Stimulated activated CD8-positive, alpha-beta memory T cell treated with anti-CD3 and anti-CD28 coated beads, Interleukin-12 subunit alpha, Interleukin-12 subunit beta, amount 100 ng/mL, for 4 hours (primary cell): ENCODE measurements at places on chromosomes 3 and 15.

DNA sequence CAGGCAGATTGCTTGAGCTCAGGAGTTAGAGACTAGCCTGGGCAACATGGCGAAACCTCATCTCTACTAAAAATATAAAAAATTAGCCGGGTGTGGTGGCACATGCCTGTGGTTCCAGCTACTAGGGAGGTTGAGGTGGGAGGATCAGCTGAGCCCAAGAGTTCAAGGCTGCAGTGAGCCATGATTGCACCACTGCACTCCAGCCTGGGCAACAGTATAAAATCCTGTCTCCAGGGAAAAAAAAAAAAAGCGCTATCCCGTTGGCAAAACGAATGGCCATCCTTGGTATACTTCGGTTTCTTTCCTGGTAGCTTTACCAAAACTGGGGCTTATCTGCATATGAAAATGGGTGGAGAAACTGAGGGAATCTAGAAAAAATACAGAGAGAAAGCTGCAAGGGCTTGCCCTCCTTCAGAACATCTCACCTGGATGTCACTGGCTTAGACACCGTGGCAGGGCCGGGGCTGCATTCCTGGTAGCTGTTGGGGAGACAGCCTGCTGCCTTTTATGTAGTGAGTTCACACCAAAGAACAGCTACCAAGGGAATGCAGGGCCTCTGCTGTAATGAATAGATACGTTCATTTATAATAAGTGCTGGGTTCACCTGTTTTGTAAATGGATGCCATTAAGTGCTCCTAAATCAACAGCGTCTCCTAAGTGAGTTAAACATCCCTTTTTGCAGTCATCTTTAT, 96.0 kb downstream of the IQSEC1 start:
- no peak for DNase-seq

DNA sequence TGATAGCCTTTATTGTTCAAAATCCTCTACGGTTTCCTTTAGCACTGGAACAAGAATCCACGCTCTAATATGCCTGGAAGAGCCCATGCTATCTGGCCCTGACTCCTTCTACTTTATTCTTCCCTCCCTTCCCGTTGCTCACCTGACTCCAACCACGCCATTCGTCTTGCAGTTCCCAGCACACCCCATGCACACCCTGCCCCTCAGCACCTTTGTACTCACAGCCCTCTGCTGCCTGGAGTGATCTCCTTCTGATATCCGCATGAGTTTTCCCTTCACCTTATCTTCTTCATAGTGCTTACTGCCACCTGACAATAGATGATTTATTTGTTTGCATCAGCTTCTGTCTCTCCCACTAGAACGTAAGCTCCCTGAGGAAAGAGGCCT, 16.6 kb upstream of the BCL2A1 start:
- DNase-seq, result no peak

DNA sequence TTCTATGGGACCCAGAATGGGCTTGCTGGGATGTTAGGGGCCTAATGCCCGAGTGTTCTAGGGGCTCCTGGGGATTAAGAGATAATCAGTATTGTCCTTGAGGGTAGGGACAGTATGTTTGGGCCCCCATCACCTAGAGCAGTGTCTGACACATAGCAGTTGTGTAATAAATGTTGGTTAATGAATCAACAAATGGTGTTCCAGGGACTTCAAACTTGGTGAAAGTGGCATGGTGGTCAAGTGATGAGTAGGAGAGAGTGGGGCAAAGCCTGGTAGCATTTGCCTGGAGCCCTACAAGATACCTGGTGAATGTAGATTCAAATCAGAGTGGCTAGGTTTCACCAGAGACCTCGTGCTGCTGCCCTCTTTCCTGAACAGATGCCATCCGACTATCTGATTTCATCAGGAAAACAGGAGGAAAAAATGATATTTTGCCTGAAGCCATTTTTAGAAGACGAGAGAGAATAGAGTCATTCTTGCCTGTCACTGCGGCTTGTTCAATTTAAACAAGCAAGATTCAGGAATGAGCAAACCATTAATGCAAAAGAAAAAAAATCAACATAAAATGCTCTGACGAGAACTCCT, 117.3 kb downstream of the RPL22L1 start:
- no peak for DNase-seq

- DNase-seq, result no peak
These were observed 12.1 kb downstream of the CSNK1G1 start for GRCh38 chr15:64343841-64344240.

DNA sequence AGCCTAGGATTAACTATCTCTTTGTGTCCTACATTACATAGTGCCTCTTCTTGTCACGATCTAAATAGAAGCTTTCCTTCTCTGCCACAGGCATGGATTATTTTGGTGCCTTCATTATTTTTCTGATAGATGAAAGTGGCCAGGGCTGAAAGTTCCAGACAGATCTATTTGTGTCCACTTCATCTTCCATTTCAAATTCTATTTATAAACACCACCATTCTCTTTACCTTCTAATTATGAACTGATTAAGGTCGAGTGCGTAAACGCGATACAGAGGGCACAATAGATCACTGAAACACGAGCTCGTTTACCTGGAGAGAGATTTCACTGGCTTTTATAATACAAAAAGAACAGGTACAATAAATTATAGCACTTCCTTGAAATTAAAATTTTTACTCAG, 105.0 kb downstream of the EDEM1 start:
- DNase-seq, result no peak

DNA sequence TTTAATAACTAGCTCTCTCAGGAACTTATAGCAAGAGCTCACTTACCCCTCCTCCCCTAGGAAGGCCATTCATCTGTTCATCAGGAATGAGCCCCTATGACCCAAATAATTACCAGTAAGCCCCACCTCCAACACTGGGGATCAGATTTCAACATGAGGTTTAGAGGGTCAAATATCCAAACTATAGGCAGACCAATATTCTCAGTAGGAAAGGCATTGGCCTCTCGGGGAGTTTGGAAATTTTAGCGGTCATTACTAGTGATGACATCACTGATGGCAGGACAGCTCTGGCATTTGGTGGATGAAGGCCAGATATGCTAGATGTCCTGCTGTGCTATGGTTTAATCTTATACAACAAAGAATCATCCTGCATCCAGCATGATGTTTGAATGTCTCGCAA, 15.2 kb upstream of the CD47 start:
- DNase-seq, result no peak

- DNase-seq, result no peak
These were observed 77.1 kb upstream of the SNRPA1 start for GRCh38 chr15:101372149-101372577.

GRCh38 chr3:11530153-11530721, 113.5 kb downstream of the VGLL4 start:
- no peak for DNase-seq

GRCh38 chr3:29410220-29410619, 129.3 kb downstream of the RBMS3 start:
- no peak for DNase-seq

DNA sequence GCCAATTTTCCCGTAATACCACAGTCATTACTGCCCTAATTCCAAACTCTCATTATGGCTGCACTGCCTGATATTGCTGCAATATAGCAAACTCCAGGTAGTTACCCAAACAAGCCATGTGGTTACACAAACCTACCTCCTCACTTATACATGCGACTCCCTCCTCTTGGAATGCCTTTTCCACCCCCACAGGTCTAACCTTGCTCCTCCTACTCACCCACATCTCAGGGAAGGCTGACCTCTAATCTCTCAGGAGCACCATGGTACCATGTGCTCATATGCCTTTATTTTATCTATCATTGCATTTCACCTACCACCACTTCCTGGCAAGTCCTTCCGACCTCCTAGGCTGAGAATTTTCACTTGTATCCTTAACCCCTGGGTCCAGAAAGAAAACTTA, 2.9 kb downstream of the RBPMS2 start:
- DNase-seq, result no peak

DNA sequence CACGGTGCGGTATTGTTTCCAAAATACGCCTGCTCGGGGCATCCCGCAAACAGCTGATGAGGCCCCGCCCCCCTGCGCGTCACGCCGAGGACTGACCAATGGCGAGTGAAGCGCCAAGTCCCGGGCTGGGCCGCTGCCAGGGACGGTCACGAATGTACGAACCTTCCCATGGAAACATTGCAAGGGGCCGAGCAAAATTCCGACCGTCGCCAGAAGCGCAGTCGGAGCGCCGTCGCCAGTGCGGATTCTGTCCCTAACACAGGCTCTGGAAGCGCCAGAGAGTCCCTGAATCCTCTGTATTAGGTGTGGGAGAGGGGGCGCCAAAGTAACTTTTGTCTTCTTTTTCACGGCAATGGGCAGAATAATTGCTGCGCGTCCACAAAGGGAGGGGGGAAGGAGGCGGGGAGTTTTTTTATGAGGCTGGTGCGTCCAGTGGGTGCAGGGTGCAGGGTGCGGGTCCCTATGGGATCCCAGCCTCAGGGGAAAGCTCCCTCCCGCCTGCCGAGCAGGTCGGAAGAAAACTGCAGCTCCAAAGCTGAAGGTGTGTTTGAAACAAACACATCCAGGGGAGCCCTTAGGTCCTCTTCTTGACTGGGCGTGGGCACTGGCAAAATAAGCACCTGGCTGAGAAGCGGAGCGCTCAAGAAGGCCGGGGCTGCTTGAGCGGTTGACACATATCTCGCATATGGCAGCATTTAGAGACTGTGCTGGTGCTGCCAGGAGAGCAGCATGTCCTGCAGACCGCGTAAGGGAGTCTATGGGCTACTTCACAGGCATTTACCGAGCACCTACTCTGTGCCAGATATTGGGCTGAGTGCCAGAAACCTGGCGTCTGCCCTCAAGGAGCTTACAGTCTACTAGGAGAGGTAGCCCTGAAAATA, at the start of gene BMF:
Gene BMF (minus strand): TSS at position 25 of the 881 bp plus-strand sequence. CDS start 2,793 bp downstream, outside the sequence.
- peak; percentile 90 for DNase-seq

DNA sequence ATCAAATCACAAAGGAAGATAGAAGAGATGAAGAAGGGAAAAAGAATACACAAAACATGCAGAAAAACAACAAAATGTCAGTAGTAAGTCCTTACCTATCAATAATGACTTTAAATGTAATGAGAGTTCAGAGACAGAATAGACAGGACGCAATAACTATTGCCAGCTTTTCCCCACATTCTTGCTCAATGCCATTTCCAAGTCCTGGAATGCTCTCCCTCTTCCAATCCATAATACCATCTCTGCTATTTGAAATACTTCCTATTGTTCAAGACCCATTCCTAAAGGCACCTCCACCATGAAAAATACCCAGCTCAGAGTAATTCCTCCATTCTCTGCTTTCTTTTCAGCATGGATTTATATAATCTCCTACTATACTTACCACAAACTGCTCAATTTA, 33.4 kb downstream of the CCDC54 start:
- DNase-seq, result no peak

- DNase-seq, result no peak
These were observed 49.1 kb upstream of the NEDD4 start for GRCh38 chr15:56042498-56042897.

- DNase-seq, result no peak
These were observed 15.3 kb downstream of the PXYLP1 start for GRCh38 chr3:141246958-141247301.

GRCh38 chr3:179852142-179852905, 184.4 kb downstream of the PEX5L start:
- DNase-seq, result no peak

- DNase-seq, result no peak
These were observed 118.5 kb downstream of the TLE3 start for GRCh38 chr15:69979262-69979661.

DNA sequence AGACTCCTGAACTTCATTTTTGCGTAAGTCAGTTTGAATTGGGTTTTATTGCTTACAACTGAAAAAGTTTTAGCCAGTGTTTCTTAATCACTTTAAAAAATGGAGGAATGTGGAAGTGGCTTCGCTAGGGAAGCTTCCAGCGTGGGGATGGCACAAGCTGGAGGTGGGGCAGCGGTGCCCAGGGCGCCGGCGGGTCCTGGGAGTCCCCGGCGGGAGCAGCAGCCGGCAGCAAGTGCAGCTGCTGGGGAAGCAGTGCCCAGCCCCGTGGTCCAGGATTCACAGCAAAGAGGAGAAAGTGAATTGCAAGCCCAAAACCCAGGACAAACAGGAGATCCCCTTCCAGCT, 301.8 kb upstream of the PROK2 start:
- no peak for DNase-seq

- DNase-seq, result no peak
These were observed 104.2 kb upstream of the PRR23E start for GRCh38 chr3:127088511-127089351.

GRCh38 chr3:140316868-140317400, 360.9 kb upstream of the TRIM42 start:
- no peak for DNase-seq

DNA sequence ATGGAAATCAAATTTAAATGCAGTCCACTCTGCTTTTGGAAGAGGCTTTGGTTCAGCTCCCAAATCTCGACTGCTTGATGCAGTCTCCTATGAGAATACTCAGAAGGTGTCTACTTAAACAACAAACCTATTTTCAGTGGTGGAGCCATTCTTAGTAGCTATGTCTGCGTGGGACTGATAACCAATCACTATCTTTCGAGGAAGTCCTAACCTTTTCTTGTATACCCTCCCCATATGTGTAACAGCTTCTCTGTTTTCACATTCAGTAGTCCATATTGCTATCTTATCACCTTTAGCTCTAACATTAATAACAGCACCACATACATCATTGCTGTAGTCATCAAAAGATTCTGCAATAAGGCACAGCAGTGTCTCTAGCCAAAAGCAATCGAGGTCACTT, 333.0 kb upstream of the ATP11B start:
- no peak for DNase-seq

- DNase-seq, result no peak
These were observed 27.4 kb upstream of the SNTN start for GRCh38 chr3:63624941-63625560.

- DNase-seq, result no peak
These were observed at the start of gene ILDR1 for GRCh38 chr3:122021811-122022401. ILDR1 (minus strand) TSS chr3:122022247; CDS start chr3:122022077, 170 bp downstream.

DNA sequence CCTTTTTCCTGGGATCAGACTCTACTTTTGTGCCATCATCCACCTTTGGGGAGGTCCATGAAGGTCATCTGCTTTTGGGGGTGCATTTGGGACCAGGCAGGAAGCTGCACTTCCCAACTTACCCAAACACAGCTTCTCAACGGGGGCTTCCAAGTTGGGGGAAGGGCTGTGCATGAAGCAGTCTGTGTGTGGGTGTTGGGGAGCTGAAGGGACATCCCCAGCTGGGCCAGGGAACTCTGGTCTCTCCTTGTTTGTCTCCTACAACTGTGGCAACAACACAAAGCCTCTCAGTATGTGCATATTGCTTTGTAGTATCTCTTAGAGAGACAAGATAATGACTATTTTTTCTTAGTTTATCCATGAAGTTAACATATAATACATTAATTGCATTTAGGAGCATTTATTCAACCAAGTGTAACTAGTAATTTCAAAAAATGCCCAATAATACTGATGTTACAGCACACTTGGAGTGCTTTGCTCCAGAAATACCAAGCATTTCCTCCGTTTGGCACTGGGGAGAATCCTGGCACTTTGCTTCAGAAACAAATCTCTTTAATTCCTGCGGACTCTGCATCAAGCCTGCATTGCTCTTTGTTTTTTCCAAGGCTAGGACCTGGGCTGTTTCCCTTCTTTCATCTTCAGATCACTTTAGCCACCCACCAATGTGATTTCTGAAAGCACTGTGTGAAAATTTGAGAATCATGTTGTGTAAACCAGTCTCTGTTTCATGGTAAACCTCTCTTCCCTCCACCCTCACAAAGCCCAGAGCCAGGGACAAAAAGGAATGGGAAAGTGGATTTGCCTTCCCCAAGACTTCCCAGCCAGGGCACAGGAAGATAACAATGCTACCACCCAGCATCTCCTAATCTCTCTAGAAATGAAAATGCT, 126.2 kb upstream of the PFN2 start:
- no peak for DNase-seq
